ENCODE measurements at places on chromosomes 16 and 17.

DNA sequence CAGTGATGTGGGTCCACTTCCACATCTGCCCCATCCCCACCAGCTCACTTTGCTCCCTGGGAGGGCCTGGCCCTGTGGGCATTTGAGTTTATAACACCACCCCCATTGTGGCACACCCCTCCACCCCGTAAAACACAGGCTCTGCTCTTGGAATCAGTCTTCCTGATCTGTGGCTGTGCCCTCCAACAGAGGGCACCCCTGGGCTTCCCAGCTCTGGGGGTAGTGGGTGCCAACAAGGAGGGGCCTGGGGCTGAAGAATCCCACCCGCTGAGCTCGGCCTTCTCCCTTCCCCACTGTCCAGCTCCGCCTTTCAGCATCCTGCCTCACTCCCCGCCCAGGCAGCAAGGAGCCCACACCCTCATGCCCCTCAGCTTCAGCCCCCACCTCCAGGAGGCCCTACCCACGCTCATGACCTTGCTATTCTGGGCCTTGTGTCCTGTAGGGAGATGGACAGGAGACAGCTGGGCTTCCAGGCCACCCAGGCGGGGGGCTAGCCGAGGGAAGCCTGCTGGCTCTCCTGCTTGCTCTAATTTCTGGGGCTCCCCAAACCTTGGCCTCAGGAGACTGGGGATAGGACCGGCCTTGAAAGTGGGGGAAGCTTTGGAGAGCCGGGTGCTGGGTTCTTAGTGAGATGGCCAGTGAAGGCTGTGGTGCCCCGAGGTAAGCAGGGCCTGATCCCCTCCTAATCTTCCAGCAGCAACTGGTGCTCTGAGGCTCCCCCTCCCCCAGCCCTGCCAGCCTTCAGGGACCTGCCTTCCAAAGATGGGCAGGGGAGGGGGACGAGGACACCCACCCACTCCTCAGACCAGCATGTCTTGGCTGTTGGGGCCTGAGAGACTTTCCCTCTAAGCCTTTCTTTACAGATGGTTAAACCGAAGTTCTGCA is 2.9 kb upstream of the ATP2A1 start:
- peak; percentile 80 for DNase-seq

- DNase-seq: no peak
Observed at GRCh38 chr17:71825687-71826086, 295.1 kb upstream of the SOX9 start.

GRCh38 chr16:90044111-90044551 is 24.9 kb upstream of the DBNDD1 start:
- no peak for DNase-seq

DNA sequence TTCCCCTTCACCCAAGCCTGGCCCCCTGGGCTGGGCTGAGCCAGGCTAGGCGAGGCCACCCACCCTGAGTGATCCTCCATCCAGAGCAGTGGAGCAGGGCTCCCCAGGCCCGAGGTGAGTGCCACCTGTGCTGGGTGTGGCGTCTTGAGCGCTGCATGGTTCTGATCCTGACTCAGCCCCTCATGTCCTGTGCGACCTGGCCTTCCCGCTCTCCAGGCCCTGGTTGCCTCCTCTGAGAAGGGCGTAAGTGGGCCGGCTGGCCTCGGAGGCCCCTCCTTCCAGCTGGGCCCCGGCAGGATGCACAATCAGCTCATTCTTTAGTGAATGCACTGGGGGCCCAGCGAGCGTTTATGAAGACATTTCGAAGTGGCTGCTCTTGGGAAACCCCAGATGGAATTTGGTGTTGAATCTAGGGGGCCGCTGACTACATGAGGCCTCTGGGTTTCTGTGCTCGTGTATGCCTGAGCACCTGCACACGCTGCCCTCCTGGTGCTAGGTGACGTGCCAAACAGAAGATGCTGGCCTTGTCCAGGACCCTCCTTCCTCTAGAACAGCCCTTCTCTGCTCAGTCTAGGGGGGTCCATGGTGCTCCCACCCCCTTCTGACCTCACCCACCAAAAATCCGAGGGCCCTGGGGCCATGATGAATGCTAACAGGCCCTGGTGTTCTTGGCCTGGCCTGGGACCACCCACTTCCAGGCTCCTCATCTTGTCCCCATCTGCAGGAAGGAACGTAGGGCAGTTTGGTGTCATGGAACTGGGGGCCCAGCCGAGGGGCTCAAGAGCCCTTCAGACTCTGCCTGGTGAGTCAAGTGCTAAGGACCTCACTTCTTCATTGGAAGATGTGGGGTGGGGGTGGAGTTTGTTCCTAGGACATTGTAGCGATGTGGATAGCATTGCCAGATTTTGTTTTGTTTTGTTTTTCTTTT is 3.6 kb upstream of the TMEM92 start:
- no peak for DNase-seq

GRCh38 chr16:50251375-50252081 is 14.8 kb upstream of the ADCY7 start:
- no peak for DNase-seq

GRCh38 chr16:48318630-48319029 is 66.6 kb downstream of the SIAH1 start:
- DNase-seq: no peak

- peak; percentile 34 for DNase-seq
Observed at GRCh38 chr17:60109161-60109560, 30.4 kb upstream of the HEATR6 start.

DNA sequence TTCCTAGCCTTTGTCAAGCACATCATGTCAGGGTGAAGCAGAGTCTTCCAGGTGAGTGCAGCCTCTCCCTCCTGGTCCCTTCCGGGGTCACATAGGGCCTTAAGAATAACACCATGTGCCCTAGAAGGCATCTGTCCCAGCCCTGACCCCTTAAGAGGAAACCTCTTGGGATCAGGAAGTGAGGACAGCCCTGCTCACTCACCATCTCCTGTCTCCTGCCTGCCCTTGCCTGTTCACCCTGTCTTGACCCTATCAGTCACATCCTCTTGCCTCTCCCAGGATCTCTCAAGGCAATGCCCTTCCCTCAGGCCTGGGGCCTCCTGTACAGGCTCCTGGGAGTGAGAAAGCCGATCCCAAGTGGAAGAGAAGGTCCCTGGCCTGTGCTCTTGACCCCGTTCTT is 13.9 kb downstream of the MYL4 start:
- no peak for DNase-seq

DNA sequence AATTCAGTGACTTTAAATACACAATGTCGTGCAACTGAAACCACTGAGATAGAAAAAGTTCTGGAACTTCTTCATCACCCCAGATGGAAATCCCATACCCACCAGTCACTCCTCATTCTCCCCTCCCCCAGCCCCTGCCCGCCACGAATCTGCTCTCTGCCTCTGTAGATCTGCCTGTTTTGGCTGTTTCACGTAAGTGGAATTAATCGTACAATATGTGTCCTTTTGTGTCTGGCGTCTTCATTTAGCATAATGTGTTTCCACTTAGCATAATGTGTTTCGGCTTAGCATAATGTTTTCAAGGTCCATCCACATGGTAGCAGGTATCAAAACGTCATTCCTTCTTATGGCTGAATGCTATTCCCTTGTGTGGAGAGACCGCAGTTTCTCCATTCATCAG is 3.5 kb upstream of the SPPL2C start:
- DNase-seq: no peak

GRCh38 chr17:16515933-16516332 is 23.9 kb upstream of the LRRC75A start:
- DNase-seq: no peak

- no peak for DNase-seq
Observed at GRCh38 chr16:50553731-50554360, 5.7 kb downstream of the NKD1 start.

DNA sequence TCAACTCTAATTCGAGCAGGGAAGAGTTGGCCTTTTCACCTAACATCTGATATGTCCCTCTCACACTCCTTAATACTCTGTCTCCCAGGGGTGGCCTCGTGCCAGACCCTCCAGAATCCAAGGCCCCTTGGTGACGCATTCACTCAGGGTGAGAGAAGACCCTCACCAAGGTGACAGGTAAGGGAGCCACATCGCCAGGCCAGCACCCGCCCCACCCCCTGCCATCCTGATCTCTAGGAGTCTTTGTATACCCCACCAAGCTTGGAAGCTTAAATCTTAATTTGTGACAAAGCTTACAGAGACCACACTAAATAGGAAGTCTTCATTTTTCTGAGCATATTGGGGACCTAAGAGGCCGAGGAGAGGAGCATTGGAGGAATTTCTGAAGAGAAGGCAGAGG is 286.1 kb downstream of the IRF8 start:
- no peak for DNase-seq

- no peak for DNase-seq
Observed at GRCh38 chr17:75526555-75527270, 1.2 kb downstream of the LLGL2 start.

DNA sequence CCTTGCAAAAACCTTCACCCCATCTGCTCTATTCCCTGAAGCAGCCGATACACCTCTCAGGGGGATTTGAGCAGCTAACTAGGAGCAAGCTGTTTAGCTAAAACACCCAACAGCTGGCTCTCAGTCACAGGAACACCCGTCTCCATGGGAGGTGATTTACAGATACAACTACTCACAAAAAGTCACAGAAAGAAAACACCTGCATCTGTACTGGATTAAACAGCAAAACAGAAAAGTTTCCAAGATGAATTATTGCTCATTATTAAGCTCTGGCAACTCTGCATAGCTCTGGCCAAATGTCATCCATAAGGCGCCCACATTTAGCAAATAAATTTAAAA is 22.3 kb downstream of the GJC1 start:
- DNase-seq: peak; percentile 97

DNA sequence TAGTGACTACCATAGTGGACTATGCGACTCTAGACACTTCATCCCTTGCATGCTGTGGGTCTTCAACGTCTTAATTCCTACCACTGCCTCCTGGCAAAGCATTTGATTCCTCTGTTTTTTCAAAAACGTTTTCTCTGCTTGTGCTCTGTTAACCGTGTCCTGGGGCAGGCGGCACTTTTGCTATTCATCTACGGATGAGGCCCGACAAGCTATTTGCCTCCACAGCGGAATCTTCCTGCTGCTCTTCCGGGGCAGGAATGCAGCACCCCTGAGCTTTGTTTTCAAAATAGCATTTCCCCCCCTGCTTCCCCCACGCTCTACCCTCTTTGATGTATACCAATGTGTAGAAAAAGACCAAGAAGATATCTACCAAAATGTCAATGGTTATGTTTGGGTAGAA is 39.8 kb upstream of the METTL16 start:
- DNase-seq: peak; percentile 28

GRCh38 chr16:84897911-84898377 is 78.2 kb downstream of the CRISPLD2 start:
- peak; percentile 80 for DNase-seq

DNA sequence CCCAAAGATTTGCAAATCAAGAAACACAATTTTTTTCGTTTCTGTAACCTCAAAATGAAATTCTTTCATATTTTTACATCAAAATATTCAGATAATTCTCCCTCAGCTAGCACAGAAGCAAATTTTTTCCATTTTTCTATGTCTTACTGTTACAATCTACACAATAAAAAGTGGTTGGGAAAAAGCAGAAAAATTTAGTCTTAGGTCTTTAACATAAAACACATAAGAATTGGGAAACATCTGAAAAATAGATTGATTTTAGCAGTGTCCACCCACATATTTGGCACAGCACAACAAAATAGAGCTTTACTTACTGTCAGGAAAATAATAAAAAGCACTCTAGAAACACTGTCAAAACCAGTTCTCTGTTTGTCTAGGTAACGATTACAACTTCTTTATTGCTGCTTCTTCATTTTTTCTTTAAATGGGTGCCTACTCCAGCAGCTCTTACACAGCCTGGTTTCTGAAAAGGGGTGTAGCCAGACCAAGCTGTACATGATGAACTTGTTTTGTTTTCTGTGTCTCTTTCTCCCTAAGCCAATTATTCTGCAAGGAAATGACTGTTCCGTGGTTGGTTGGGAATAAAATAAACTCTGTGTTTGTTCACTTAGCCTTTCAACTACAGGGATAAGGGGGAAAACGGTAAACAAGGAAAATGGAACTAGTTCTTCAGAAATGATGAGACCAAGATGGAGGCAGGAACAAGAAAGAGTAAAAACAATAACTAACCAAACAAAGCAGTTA is at the start of gene ABCA6:
TSS of gene ABCA6 (minus strand) at position 465 of the 744 bp plus-strand sequence. CDS start 1,192 bp downstream, outside the sequence.
- no peak for DNase-seq

DNA sequence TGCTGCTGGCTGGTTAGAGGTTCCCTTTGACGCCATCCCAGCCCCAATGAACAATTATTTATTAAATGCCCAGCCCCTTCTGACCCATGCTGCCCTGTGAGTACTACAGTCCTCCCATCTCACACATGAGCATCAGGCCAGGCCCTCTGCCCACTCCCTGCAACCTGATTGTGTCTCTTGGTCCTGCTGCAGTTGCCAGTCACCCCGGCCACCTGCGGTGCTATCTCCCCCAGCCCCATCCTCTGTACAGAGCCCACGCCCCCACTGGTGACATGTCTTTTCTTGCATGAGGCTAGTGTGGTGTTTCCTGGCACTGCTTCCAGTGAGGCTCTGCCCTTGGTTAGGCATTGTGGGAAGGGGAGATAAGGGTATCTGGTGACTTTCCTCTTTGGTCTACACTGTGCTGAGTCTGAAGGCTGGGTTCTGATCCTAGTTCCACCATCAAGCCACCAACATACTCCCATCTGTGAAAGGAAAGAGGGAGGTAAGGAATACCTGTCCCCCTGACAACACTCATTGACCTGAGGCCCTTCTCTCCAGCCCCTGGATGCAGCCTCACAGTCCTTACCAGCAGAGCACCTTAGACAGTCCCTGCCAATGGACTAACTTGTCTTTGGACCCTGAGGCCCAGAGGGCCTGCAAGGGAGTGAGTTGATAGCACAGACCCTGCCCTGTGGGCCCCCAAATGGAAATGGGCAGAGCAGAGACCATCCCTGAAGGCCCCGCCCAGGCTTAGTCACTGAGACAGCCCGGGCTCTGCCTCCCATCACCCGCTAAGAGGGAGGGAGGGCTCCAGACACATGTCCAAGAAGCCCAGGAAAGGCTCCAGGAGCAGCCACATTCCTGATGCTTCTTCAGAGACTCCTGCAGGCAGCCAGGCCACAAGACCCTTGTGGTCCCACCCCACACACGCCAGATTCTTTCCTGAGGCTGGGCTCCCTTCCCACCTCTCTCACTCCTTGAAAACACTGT is 11.3 kb downstream of the CX3CL1 start:
- peak; percentile 3 for DNase-seq

- no peak for DNase-seq
Observed at GRCh38 chr17:83143817-83144231, 64.4 kb downstream of the METRNL start.

GRCh38 chr16:84559311-84559932 is 55.0 kb upstream of the MEAK7 start:
- peak; percentile 19 for DNase-seq

- DNase-seq: no peak
Observed at GRCh38 chr17:49016775-49017463, 19.7 kb downstream of the IGF2BP1 start.

- no peak for DNase-seq
Observed at GRCh38 chr17:46163929-46164594, 29.2 kb downstream of the KANSL1 start.

- DNase-seq: no peak
Observed at GRCh38 chr17:72173499-72174116, 52.8 kb downstream of the SOX9 start.

GRCh38 chr17:6995500-6996255 is at the start of gene ALOX12:
ALOX12 (plus strand) TSS chr17:6996049; CDS start chr17:6996118, 69 bp downstream.
- no peak for DNase-seq

GRCh38 chr16:68233085-68233834 is 2.7 kb downstream of the ESRP2 start:
- DNase-seq: peak; percentile 64

- no peak for DNase-seq
Observed at GRCh38 chr17:50214976-50215760, 13.7 kb upstream of the COL1A1 start.

- DNase-seq: no peak
Observed at GRCh38 chr16:77594057-77594456, 128.3 kb upstream of the NUDT7 start.
